ENCODE measurements at places on chromosomes 3 and 15.

GRCh38 chr3:87173071-87173470 lies 54.0 kb upstream of the CHMP2B start:
- no peak for DNase-seq

DNA sequence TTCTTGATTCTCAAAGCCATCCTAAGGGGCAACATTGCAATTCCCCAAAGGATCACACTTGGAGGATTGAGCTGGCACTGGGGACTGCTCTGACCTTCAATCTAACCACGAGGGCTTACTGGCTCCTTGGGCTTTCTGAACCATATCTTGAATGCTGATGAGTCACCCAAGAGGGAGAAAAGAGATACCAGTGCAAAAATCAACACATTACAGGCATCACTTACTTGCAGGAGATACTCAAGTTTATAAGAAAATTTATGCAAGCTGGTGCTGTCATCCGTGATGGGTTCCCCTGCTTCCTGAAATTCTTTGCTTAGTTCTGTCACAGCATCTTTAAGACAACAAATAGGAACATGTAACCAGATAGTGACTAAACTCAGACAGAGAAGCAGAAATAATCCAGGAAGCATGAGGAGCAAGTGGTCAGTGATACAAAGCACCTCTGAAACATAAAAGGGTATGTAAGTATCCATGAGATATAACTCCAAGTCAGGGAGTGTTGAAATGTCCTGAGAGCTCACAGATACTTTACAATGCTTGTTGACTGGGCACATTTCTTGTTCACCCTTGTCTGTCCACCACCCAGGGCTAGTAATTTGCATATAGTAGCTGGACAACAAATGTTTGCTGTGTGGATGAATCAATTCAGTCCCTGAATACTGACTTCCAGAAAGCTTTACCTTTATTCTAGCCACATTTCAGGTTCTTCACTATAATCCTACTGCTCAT lies 14.1 kb downstream of the FYCO1 start:
- DNase-seq = no peak

- no peak for DNase-seq
These were observed 68.0 kb upstream of the PTPRG start for GRCh38 chr3:61493339-61493738.

DNA sequence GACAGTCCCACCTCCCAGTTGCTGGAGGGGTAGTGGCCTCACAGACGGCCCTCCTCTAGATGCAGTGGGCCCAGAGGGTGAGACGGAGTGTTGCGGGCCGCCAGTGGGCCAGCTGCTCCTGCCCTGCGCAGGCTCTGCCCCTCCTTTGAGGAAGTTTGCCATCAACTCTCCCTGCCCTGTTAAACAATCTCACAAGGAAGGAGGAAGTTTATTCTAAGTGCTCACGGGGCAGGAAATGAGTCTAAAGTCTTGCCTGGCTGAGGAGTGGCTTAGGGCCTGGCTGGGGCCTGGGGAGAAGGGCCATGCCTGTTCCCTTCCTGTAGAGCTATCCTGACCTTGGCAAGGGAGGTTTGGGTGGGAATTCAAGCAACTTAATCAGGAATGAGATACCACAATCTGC lies at the start of gene FAM3D:
FAM3D (minus strand) TSS at position 92 of the 400 bp plus-strand sequence. CDS start 11,211 bp downstream, outside the sequence.
- no peak for DNase-seq

DNA sequence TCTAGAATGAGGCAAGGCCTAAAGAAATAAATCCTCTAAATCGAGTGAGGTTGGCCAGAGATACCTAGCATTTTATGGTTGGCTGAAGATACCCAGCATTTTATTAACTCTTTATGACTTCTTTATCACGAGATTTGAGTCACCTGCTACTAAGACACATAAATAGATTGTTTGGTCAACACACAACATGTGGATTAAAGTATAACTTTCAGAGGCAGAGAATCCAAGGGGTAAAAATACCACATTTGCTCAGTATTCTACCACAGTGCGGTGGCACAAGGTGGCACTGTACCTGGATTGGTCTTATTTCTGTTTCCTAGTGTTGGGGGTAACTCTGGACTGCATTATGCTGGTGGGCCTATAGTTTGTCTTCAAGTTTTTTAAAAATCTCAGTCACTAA lies 27.0 kb upstream of the VILL start:
- no peak for DNase-seq

GRCh38 chr15:85406916-85407315 lies 26.5 kb downstream of the AKAP13 start:
- no peak for DNase-seq

GRCh38 chr3:21049334-21050062 lies 701.5 kb downstream of the ZNF385D start:
- no peak for DNase-seq

- DNase-seq = no peak
These were observed at the start of gene ATP13A4 for GRCh38 chr3:193554811-193555210. Gene ATP13A4 (minus strand): TSS chr3:193554895. CDS start chr3:193554799, 96 bp downstream.

- no peak for DNase-seq
These were observed 234.2 kb upstream of the MCTP2 start for GRCh38 chr15:93997071-93997658.

- DNase-seq = no peak
These were observed 28.2 kb downstream of the PPP4R2 start for GRCh38 chr3:73024836-73025235.

DNA sequence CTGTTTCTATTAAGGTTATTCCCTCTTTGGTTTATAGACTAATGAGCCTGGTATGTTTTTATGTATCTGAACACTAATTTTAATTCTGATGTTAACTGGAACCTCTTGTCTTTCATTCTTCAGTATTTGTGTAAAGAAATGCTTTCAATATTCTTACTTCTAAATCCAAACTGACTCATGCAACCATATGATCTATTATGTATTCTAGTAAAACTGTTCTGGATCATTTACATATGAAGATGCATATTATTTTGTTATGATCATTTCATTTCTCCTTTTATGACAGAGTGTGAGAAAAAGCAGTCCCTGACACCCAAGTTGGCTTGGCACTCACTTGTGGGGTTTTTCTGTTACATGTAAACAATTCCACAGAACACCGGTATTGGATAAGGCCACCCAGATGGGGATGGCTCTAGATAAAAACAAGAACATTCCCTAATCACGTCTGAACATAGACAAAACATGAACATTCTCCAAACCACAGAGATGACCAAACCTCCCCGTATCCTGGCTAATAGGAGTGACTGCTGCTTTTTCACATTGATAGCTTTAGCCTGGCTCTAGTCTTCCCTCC lies 72.2 kb upstream of the EPHB3 start:
- DNase-seq = no peak

- no peak for DNase-seq
These were observed 720.2 kb upstream of the GOLIM4 start for GRCh38 chr3:168815946-168816345.

DNA sequence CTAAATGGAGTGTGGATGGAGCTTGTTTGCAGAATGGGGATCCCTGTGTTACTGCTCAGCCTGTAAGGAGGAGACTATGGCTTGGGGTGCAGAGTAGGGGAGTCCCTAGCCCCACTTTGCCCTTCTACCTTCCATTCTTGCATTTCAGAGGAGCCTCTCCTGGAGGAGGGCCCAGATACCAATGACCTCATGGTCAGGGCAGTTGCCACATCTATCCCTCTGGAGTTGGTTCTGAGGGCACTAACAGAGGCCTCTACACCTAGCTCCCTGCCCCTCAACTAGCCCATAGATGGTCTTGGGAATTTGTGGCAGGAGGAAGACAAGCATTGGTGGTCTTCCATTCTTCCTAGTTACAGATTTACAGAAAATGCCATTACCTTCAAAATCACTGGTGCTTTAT lies 6.1 kb downstream of the SKOR1 start:
- no peak for DNase-seq

- no peak for DNase-seq
These were observed 670.5 kb downstream of the NLGN1 start for GRCh38 chr3:174068035-174068434.

GRCh38 chr15:73593304-73594074 lies 39.7 kb downstream of the NPTN start:
- DNase-seq = no peak

DNA sequence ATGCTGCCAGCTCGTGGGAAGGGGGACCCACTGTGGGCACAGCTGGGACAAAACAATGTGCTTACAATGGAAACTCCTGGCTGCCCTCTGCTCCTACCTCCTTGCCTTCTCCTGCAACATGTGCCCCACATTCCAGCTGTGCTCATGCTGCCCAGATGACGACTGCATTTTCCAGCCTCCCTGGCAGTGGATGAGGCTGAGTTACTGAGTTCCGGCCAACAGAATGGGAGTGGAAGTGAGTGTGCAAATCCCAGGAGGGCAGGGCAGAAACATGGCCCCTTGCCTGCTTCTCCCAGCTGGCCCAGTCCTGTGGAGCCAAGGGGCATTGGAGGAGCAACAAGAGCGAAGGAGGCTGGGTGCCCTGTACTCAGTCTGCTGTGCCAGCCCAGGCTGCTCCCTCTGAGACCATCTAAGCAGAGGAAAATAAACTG lies 17.1 kb downstream of the KLF15 start:
- no peak for DNase-seq
